Naive B cell (primary cell): ENCODE measurements at places on chromosomes 7 and 10.

GRCh38 chr7:30479202-30480120, 877 bp upstream of the NOD1 start:
- DNase-seq = peak; percentile 37

DNA sequence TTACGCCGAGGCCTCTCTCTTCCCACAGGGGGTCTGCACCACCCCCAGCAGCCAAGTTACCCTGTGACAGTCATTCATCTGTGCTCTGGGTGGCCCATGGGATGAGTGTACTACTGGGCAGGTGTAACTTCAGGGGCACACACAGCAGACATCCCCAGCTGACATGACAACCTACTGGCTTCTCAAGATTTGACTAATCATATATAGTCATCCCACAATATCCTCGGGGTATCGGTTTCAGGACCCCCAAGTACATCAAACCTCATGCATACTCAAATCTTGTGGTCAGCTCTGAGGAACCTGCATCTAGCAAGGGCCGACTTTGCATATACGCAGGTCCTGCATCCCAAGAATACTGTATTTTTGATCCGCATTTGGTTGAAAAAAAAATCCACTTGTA, 336.9 kb upstream of the C7orf33 start:
- no peak for DNase-seq

DNA sequence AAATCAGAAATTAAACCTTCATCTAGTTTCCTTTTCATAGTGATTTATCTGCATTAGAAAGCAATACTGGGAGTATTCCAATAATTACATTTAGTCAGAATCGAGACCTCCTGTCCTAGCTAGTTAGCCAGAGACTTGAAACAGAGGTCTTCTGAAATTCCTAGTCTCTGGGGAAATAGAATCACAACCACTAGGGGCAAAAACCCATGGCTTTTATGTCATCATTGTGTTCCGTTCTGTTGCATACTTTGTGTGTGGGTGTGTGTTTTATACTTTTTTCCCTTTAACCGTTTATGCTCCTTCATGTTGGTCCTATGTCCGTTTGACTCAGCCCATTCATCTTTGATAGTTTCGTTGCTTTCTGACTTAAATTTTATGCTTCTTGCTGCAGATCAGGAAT, 79.8 kb downstream of the RALA start:
- DNase-seq = no peak

DNA sequence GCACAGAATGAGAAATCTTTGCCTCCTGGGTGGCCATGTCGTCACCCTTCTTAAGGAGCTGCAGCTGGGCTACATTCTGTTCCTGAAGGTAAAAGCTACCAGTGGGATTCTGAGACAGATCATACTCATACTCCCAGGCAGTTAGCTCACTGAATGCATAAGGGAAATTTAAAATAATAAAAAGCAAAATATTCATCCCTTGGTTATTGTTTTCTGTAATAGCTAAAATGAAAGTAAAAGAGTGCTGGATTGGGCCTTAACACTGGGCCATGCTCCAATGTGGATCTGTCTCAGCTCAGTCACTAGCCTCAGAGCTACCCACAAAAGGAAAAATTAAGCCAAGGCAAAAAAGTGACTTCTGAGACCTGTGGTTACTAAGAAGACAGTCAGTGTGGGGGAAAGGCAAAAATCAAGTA, 8.9 kb upstream of the DYNC2I1 start:
- DNase-seq = no peak

DNA sequence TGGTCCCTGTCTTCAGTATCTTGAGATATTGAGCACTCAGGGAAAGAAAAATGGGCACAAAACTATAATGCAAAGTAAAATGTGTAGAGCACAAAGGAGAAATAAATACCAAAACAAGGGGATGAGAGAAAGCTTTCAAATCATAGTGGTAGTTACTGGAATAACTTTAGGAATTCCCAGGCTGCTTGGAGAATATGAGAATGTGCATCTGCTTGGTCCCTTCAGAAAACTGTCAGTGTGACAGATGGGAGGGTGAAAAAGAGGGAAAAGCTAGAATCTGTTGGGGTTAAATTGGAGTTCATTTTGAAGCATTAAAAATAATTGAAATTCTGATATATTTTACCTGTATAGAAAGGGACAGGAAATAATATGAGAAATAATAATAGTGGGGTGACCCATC, 15.3 kb downstream of the ST7 start:
- DNase-seq = no peak

GRCh38 chr10:48568546-48568945, 36.3 kb downstream of the ARHGAP22 start:
- no peak for DNase-seq

DNA sequence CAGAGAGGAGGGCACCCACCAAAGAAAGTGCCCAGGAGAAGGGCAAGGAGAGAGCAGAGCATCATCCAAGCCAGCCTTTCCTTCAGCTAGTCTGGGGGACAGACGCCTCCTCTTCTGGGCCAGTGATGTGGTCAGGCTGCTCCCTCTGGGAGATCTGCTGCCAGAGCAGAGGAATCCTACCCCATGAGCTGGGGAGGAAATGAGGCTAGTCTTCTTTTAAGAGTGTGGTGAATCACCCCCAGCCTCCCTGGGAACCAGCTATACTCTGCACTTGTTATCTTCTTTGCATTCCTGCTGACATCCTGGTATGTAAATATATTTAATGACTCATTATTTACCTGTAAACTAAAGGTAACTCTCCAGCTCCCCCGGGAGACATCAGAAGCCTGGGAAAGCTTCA, 41.6 kb upstream of the EPHB6 start:
- DNase-seq = no peak

DNA sequence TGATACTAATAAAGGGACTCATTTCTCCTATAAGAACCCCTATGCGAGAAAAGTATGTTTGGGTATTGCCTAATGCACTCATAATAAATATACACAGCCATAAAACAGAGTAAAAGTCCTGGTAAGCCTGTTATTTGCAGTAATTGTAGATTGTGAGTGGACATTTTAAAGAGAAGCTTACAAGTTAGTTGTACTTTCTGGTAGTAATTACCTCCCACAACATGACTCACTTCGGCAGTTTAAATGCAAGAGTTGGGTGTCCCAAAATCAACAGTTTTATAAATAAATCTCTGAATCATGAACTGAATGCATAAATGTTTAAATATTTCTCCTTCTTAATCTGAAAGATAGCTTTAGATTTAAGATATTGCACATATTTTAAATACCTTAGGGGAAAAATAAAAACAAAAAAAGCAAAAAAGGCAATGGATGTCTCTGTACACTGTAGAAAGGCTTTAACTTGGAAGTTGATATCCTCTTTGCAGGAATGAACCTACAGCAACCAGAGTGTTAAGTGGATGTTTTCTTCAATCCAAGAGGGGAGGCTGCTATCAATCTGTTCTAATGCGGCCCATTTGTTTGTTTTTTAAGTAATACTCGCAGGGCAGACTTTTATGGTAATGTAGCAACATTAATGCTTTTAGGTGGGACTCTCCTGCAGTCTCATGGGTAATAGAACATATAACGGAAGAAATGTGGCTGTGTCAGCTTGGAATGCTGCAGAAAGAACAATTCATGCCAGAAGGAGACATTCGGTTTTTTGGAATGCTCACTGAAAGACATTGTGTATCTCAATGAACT, 57.3 kb upstream of the ZEB1 start:
- DNase-seq = no peak

DNA sequence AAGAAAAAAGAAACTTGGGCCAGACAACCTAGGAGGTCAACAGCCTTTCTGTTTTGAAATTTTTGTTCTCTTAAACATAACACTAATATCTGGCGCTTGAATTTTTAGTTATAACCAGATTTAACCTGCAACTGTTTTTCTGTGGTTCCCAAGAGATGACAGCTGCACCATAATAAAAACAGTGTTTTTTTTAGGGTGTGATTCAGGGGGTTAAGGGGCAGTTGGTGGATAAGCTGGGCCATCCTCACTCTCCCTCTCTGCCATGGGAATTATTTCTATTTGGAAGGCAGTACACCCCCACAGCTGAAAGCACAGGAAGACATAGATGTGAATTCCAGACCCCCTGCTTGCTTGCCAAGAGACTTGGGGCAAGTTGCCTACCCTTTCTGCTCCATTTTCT, 20.1 kb upstream of the TM9SF3 start:
- no peak for DNase-seq

- DNase-seq = no peak
These were observed 16.1 kb downstream of the PCBD1 start for GRCh38 chr10:70872291-70872690.

DNA sequence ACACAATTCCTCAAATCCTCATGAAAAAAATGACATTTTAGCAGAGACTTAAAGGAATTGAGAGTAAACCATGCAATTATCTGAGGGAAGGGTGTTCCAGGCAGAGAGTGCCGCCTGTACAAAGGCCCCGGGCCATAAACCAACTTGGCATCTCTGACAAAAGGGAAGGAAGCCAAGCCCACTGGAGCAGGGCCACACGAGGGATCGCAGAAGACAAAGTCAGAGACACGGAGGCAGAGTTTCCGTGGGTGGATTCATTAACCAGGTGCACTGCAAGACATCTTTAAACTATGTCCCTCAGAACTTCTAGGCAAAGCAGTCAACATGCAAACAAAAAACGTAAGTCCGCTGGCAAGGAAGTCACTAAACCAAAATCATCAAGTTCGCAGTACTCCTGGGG, 92.0 kb downstream of the SFMBT2 start:
- peak; percentile 39 for DNase-seq

- DNase-seq = no peak
These were observed 702.3 kb downstream of the LRMDA start for GRCh38 chr10:76133597-76134255.

DNA sequence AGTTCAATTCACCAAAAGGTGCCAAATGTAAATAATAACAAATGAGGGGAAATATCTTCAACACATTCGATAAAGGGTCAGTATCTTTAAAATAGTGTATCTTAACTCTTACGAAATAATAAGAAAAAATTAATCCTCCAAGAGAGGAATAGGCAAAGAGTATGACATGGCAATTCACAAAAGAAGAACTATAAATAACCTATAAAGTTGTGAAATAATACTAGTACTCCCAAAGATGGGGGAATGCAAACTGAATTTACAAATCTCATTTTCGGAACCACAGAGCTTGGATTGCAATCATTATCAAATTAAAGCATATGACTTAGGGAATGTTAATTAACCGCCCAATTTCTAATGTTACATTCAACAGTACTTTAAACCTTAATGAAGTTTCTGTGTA, 78.2 kb upstream of the TARP start:
- no peak for DNase-seq

GRCh38 chr10:129323879-129324278, 143.2 kb upstream of the MGMT start:
- DNase-seq = no peak

DNA sequence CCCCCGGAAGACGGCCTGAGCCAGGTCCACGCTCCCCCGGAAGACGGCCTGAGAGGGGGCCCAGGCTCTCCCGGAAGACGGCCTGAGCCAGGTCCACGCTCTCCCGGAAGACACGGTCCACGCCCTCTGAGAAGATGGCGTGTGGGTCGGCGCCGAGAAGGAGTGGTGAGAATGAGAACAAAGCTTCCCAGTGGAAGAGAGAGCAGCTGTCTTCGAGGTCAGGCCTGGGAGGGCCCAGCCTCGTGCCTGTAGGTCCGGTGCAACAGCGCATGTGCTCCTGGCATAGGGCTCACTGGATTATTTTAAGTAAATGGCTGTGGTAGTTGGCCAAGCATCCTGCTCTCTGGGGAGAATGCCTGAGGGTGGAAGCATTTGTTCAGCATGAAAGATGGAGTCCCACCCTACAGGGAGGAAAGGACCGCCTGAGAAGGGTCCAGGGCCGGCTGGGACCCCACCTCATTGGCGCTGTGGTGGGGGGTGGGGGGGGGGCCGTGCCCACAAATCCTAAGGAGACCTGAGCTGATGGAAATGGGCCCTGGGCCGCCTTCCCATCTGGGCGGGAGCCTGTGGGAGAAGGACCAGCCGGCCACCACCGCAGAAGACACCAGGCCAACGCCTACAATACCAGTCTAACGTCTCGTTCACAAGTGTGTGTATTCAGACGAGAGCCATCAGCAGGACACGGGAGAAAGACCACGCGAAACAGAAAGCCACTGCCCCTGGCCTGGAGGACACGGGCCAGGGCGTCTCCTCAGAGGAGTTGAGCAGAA, 210.0 kb downstream of the WDR37 start:
- DNase-seq = no peak

GRCh38 chr7:74083117-74083876, at the start of gene LIMK1:
Gene LIMK1, plus strand, starts transcription at chr7:74083804. Its CDS starts 187 bp downstream, at chr7:74083991.
- DNase-seq = peak; percentile 82

GRCh38 chr7:106270122-106270977, 14.4 kb downstream of the NAMPT start:
- DNase-seq = no peak

- no peak for DNase-seq
These were observed 1111.8 kb upstream of the C7orf33 start for GRCh38 chr7:147478796-147479195.

DNA sequence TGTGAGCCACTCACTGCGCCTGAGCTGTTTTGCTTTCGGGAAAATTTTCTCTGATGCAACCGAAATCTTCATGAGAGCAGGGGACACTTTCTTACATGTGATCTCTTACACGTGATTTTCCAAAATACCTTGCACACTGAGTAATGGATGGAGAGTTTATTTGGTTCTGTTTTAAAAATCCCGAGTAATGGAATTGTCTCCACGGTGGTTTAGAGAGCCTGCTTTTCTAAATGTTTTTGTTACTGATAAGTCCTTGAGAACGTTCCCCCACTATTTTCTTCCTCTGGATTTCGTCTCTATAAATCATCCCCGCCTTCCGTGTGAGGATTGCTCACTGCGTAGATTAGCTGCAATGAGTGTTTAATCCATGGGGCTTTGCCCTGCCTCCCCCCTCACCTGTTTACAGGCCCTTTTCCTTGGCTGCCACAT, 25.7 kb downstream of the CAMK1D start:
- no peak for DNase-seq

- DNase-seq = no peak
These were observed 421.9 kb upstream of the GALNT17 start for GRCh38 chr7:70710011-70710480.

- no peak for DNase-seq
These were observed 35.0 kb downstream of the EVX1 start for GRCh38 chr7:27277628-27278027.

- no peak for DNase-seq
These were observed 302 bp upstream of the EN2 start for GRCh38 chr7:155457544-155458110.

GRCh38 chr7:71144963-71145362, 13.0 kb downstream of the GALNT17 start:
- DNase-seq = no peak

- no peak for DNase-seq
These were observed 505.5 kb upstream of the PODXL start for GRCh38 chr7:132061937-132062336.

- no peak for DNase-seq
These were observed 140.1 kb downstream of the ITGA8 start for GRCh38 chr10:15579605-15580004.

GRCh38 chr10:88316292-88316861, 266.7 kb downstream of the RNLS start:
- no peak for DNase-seq

GRCh38 chr7:1977876-1978441, 254.8 kb downstream of the MAD1L1 start:
- no peak for DNase-seq

DNA sequence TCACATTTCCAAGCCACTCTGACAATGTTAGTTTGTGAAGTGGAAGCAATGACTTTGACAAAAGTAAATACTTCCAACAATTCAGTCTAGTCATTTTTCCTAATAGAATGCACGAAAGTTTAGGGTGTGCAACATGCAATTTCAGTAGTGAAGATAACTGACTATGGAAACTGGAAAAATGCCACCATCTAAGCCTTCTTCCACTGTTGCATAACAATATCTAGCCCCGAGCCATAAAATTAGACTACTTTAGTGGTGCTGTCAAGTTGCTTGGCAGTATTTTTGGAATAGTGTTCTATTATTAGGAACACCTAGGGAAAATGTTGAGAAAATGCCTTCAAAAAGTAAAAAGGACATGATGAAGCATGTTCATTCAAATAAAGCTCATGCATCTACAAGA, 17.9 kb downstream of the SEMA3A start:
- no peak for DNase-seq
